ENCODE measurements at places on chromosomes 1 and 21. TPM values are rescaled to one million over a fixed set of nuclear protein-coding genes. Genes with fewer than 3 reads are reported as not detected.
A peak's percentile ranks its signal among the peaks of the same experiment; 100 is the strongest.

GRCh38 chr21:43204638-43205037 is 35.8 kb downstream of the CRYAA start:
- DNase-seq = peak; percentile 37

DNA sequence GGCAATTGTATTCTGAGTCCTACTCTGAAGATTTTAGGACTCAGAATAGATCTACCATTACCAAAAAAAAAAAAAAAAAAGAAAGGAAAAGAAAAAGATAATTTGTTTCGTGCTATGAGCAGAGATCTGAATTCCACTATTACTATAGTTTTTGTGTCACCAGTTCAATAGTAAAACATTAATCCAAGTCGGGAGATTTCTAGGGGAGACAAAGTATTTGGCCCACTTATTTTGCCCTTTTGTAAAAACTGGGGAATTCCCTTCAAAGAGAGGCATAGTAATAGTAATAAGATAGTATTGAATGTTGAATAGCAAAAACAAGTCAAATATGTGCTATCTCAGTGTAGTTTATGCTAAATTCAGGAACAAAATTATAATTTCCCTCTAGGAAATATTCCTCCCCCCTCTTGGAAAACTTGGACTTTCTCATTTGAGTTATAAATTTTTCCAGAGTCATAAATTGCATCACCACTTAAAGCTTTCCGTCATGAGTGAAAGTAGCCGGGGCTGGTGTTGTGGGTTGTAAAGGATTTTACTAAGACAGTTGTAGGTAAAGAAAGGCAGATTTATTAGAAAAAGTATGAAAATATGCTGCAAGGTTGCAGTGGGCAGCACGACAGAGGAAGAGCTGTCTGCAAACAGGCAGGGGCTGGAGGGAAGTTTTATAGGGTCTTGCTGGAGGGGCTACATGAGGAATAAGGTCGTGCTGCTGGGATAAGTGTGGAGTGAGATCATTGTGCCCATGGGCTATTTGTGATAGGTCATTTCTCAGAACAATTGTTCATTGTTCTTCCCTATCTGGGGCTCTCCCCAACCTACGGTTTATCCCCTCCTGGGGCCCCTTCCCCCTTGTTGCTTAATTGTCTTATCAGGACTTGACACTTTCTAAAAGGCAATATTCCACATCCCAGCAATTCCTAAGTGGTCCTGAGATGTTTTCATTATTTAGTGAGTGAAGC is 1009.9 kb downstream of the PLA2G4A start:
- DNase-seq = no peak

DNA sequence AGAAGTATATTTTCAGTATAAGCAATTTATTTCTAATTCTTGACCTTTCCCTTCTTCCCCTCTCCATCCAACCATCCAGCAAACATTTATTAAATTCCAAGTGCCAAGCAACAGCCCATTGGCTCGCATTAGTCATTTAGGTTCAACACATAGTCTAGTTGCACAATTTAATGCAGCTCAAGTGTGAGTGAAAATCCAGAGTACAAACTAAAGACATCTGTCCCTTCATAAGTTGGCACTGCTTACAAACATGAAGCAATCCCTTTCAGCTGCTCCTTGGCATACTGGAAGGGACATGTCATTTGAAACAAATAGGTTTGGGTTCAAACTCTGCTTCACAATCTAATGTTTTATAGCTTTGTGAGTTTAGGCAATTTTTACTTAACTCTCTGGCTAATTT is 10.7 kb downstream of the CASQ2 start:
- DNase-seq = no peak

GRCh38 chr1:171055966-171056643 is 34.6 kb upstream of the FMO3 start:
- DNase-seq = no peak

DNA sequence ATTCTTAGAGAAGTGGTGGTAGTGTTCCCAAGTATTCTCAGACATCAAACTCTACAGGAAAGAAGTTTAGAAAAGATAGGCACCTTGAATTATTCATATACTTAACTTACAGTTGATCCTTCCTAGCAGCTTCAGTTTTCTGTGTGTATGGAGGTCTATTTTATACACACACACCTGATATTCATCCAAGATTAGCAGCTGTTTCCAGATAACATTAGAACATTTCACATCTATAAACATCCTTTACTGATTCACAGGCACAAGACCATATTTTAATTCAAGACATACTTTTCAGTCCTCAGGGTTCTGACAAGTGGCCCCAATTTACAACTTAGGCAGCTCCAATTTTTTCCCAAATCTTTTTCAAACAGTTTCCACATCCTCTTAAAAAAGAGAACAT is 287.8 kb upstream of the USP25 start:
- no peak for DNase-seq

Gene EXTL1
- total RNA-seq = not detected

Gene IFI16
- total RNA-seq = 99.0 TPM
